ENCODE measurements at places on chromosomes 13 and 19. TPM values are rescaled to one million over a fixed set of nuclear protein-coding genes. Genes with fewer than 3 reads are reported as not detected.

The CEACAM3 gene
- total RNA-seq: not detected

The EHD2 gene
- total RNA-seq: 14.8 TPM

The PNMA8A gene
- 6.5 TPM for total RNA-seq

The PLVAP gene
- 40.4 TPM for total RNA-seq

The CYSLTR2 gene
- total RNA-seq: 0.06 TPM

The KIR2DL4 gene
- not detected for total RNA-seq

The UBE2S gene
- total RNA-seq: 7.3 TPM

The PRR20A gene
- total RNA-seq: not detected

The CFAP97D2 gene
- 4.6 TPM for total RNA-seq

- no peak for DNase-seq
These were observed 328.1 kb downstream of the MYO16 start for GRCh38 chr13:108957369-108958012.

DNA sequence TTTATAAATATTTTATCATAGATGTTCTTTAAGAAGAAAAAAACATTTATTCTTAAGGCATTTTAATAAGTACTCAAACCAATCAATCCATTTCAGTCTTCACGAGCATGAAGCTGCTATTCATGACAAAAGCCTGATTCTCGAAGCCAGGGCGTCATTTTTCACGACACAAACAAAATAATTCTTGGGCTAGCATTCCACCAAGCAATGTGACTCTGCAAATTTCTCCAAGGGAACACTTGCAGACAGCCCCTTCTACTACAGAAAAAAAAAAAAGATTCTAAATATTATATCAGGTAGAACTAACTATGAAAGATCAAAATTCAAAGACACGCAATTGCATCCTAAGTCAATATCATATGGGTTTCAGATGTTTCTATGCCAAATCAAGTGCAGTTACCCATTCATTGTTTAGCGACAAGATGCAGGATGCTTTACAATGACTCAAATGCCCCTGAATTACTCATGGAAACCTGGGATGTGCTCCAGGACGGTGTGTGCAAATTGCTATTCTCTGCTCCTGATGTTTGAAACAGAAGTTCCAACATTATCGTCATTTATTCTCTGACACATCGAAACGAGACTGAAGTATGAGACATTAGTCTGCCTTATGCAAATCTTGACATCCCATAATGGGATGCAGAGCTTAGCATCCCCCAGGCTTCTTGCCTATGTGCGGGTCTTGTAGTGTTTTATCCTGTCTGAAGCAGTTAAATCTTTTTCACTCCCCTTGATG, 517.7 kb downstream of the MYO16 start:
- no peak for DNase-seq

- DNase-seq: no peak
These were observed 27.4 kb downstream of the FCGBP start for GRCh38 chr19:39906820-39907611.

- DNase-seq: no peak
These were observed 29.0 kb upstream of the SLITRK6 start for GRCh38 chr13:85828094-85828684.

DNA sequence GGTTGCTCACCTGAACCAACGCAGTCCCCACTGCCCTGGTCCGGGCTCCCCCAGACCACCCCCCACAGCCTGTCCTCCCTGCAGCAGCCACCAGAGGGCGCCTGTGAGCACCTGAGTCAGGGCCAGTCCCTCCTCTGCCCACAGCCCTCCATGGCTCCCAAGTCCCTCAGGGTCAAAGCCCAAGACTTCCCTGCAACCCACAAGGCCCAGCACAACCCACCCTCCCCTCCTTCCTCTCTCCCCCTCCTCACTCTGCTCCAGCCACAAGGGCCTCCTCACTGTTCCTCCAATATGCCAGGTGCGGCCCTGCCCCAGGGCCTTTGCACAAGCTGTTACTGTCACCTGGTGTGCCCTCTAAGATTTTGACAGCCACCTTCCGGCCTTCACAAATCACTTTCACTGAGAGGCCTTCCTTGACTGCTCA, 10.9 kb downstream of the GNA15 start:
- no peak for DNase-seq

DNA sequence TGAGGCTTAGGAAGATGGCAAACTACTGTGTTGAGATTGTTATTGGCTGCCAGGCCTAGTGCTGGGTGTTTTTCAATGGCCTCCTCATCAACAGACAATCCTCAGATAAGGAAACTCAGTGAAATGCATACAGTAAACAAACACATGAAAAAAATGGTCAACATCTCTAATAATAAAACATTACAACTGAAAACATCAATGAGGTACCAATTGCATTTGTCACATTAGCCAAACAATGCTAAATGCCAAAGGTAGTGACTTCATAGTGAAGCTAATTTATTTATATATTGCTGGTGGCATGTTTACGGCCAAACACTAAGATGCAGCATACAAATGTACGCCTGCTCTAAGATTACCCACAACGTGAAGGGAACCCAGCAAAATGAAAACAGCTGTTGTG, 224.0 kb upstream of the UBL3 start:
- DNase-seq: no peak

DNA sequence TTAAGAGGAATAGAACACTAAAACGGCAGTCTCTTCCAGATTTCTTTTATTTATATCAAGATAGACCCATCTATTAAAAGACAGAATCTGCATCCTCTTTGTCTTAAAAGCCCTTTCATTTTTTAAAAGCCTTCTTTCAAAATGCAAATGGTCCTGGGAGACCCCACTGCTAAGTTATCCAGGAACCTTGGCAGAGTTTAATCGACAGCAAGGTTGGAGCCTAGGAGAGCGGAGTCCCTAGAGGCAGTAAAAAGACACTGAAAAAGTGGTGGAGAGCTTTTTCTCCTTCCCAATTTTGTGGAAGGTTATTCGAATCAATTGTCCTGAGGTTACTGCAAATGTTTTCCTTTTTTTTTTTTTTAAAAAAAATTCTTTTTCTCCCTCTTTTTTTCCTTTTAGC, 294.7 kb downstream of the NALCN start:
- no peak for DNase-seq

DNA sequence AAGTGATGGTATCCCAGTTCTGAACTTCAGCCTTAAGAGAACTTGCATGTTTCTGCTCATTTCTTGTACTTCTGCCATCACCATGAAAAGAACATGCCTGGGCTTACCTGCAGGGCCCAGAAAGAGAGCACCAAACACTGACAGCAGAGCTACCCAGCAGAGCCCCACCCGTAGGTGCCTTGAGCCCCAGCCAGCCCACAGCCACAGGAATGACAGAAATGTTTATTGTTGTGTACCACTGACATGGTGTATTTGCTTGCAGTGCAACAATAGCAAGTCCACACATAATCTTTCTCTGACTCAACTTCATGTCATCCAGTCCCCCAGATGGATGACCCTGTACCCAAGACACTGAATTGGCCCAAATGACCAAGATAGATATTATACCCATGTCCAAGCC, 195.2 kb downstream of the TSHZ3 start:
- no peak for DNase-seq
